ENCODE measurements at places on chromosomes 7 and 10. TPM values are rescaled to one million over a fixed set of nuclear protein-coding genes. Genes with fewer than 3 reads are reported as not detected.

The NANOS1 gene
- 7.8 TPM for total RNA-seq

The NEUROG3 gene
- not detected for total RNA-seq

The ANKRD61 gene
- total RNA-seq, result not detected

The DPCD gene
- 13.1 TPM for total RNA-seq

The KIF20B gene
- total RNA-seq, result 10.7 TPM

DNA sequence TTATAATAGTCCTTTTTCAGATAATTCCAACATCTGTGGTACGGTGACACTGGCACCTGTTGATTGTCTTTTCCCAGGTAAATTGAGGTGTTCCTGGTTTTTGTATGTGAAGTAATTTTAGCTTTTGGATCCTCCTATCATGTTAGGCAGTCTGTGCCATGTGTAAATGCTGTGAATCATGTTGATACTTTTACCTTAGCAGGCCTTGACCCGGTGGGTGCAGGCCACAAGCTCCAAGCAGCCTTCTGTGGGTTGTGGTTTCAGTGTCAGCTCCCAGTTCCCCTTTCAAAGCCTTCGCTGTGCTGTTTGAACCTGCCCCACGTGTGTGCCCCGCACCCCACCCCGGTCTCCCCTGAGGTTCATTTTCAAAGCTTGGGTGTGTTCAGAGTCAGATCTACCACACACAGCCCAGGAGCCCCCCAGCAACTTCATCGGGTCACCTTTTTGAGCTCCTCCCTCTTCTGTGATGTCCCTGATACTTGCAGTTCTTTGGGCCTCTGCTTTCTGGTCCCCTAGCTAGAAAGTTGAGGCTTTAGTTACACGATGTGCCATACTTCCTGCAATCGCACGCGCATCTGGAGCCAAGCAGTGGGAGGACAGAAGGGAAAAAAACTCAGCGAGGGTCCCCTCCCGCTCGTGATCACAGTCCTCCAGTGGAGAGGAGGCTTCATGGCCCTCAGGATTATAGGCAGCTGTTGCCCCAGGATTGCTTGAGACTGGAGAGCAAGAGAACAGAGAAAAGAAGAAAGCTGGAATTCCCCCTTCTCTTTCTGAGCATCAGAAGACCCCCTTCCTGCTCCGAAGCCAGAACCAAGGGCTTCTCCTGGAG, 8.7 kb upstream of the BHLHA15 start:
- no peak for DNase-seq

DNA sequence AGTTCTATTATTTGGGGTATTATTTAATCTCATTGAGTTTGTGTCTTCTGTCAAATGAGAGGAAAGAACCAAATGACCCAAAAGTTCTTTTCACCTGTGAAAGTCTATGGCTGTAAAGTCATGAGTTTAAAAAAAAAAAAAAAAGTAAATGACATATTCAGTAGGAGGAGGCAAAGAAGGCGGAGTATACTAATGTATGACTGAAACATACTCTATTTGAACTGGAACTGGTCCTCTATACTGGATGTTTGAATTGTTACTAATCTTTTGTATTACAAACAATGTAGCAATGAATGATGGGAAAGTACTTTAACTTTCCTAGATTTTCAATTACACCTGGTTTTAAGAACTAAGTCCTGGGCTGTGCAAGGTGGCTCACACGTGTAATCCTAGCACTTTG, 24.9 kb upstream of the GSAP start:
- no peak for DNase-seq

- peak; percentile 77 for DNase-seq
Measured at GRCh38 chr10:71608819-71609768, 110.5 kb downstream of the C10orf105 start.

DNA sequence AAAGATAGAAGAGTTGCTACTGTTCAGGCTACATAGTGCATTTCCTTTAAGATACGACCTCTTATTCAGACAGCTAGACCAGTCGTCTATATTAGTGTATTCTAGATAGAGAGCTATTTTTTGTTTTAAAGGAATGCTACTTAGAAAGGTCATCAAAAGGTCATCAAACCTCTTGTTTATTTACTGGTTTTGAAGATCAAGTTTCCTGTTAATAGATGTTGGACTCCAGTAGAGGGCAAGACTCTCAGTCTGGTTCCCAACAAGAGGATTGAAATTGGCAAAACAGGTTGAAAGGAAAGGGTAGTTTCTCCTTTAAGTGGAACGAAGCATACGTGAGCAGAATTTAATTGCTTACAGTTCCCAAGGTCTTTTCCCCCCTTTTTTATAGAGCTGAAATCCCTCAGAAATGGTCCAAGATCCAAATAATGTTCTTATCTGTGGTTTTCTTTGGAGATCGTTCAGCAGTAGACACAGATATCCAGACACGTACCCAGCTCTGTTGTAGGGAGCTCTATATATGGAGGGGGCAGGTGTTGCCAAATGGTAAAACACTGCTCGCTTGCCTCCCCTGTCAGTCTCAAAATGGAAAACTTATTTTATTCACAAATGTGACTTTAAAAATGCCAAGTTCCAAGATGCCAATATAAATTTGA, 37.2 kb downstream of the BAMBI start:
- DNase-seq, result no peak

DNA sequence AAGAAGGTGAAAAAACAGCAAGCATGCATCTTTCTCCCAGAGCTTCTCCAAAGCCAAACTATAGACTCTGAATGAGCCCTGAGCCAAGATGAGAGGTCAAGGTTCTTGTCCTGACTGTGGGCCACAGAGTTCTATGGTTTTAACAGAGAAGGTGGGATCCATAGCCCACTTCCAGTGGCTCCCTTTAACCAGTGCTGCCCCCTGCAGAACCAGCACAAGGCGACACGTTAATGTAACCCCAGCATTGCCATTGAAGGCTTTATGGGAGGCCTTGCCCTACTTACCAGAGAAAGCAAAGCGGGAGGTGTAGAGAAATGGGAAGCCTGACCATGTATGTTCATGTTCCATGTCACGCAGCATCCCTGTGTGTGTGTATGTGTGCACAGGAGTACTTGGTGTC, 243.6 kb downstream of the PRPF18 start:
- no peak for DNase-seq
